Stimulated activated CD4-positive, alpha-beta T cell treated with anti-CD3 and anti-CD28 coated beads, Interleukin-15, amount 100 ng/mL, for 48 hours (primary cell): ENCODE measurements at places on chromosomes 7 and 10.

- DNase-seq, result no peak
Observed at GRCh38 chr7:124751027-124751426, 14.6 kb downstream of the GPR37 start.

DNA sequence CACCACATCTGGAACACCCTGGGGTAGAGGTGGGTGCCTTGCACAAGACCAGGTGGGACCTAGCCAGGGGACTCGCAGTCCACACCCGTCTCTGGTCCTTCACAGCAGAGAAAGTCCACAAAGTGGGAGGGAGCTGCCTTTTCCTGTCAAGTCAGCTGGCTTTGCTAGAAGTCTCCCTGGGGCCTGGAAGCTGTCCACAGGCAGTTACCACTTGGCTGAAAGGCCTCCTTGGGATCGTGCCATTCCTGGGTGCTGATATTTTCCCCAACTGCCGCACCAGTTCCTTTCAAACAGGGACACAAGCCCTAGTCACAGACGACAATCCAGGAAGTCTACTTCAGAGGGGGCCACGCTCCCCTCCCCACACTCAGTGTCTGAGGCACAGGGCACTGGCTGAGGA, 75.4 kb downstream of the AFAP1L2 start:
- DNase-seq, result no peak

DNA sequence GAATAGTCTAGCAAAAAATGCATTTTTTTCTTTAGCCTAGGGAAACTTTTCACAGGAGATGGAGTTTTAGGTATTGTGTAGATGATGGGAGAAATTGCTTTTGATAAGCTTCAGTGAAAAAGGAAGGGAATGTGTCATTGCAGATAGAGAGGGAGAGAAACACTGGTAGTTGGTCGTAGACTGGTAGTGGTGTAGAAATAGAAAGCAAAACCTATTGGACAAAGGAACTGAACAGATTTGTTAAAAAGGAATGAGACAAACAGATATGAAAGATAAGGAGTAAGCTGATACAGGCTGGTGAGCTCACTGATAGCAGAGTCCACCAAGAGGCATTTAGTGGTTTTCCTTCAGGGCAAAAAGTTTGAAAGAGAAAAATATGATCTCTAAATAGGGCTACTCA, 94.3 kb downstream of the ZEB1 start:
- DNase-seq, result no peak

DNA sequence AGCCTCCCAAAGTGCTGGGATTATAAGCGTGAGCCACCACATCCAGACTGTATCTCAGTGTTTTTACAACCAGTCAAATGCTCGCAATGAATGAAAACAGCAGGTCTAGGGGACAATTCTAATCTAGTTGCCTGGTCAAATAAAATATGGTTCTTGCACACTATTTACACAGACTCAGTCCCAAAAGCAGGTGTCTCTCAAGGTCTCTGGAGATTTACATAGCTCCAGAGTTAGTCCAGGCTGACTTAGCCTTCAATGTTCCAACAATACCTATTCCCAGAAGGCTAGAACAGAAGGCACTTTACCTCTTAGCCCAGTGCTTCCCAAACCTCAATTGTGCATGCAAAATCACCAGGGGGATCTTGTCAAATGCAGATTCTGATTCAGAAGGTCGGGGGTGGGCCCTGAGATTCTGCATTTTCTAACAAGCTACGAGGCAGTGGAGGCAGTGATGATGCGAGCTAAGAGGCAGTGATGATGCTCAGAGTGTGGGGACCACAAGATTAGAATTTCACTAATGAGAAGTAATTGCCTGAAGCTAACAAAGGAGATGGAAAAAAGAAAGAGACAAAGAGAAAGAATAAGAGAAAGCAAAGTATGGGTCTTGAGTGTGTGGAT, 6.4 kb downstream of the KIAA1549 start:
- no peak for DNase-seq

DNA sequence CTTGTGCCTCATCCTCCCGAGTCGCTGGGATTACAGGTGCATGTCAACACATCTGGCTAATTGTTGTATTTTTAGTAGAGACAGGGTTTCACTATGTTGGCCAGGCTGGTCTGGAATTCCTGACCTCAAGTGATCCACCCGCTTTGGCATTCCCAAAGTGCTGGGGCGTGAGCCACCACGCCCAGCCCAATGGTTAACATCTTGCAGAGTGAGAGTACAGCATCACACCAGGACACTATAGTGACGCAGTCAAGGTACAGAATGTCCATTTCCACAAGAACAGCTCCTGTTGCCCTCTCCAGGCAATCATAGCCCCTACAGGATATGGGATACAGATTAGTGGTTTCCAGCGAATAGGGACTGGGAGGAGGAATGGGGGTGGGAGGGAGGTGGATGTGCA, 34.0 kb downstream of the MYO1G start:
- DNase-seq, result no peak
